ENCODE measurements at places on chromosomes 1 and 21.

GRCh38 chr1:5722635-5723164, 269.5 kb downstream of the NPHP4 start:
- DNase-seq = no peak

GRCh38 chr1:218380125-218380977, 35.2 kb downstream of the TGFB2 start:
- no peak for DNase-seq

GRCh38 chr1:197903196-197903514, 725 bp downstream of the C1orf53 start:
- DNase-seq = no peak

DNA sequence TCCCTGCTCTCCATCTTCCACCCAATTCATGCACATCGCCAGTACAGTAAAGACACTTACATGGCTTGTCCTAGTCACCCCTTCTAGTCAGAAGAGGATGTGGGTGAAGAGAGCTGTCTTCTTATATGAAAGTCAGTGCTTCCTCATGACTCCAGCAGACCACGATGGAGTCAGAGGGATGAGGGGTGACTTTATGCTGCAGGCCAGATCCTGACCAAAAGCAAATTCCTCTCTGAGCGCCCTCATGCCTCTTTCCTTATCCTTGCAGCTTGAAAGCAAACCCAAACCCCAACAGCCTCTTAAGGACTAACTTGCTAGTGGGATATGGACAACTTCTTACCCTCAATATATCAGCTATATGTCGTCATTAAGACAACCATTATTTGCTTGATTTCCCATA, 348.2 kb upstream of the DUSP10 start:
- DNase-seq = no peak

DNA sequence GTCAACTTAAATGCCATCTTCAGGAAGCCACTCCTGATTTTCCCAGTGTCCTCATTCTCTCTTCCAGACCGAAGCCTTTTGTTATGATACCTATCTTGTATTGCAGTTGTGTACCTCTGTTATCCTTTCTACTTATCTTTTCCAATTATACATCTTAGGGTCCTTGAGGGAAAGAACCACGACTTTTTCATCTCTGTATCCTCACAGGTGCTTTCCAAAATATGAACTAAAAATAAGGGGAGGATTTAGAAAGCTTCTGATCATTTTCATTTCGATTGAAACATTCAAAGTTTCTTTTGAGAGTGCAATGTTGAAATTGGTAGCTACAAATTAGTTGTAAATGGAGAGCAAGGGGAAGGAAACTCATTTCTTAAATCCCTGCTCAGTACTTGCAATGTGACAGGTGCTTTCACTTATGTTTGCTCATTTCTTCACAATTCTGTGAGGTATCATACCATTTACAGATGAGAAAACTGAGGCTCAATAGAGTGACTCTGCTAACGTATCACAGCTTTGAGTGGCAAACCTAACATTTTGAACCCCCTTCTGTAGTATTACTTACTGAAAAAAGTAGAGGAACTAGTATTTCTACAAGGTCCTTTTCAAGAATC, 24.2 kb downstream of the SLC19A2 start:
- DNase-seq = no peak

DNA sequence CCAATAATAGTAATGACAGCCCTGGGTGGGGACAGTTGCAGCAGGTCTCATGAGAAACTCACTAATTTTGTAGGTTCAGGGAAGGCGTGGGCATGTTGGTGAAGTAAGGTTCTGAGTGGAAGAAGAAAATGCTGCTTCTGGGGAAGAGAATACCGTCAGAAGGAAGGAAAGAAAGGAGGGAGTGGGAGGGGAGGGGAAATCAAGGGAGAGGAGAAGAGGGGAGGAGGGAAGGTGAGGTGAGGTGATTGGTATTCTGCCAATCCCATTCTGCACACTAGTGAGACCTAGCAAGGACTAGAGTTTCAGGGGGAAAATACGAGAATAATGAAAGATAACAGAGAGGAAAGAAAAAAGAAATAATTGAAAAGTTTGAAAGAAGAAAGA, 32.4 kb upstream of the MGST3 start:
- peak; percentile 9 for DNase-seq

DNA sequence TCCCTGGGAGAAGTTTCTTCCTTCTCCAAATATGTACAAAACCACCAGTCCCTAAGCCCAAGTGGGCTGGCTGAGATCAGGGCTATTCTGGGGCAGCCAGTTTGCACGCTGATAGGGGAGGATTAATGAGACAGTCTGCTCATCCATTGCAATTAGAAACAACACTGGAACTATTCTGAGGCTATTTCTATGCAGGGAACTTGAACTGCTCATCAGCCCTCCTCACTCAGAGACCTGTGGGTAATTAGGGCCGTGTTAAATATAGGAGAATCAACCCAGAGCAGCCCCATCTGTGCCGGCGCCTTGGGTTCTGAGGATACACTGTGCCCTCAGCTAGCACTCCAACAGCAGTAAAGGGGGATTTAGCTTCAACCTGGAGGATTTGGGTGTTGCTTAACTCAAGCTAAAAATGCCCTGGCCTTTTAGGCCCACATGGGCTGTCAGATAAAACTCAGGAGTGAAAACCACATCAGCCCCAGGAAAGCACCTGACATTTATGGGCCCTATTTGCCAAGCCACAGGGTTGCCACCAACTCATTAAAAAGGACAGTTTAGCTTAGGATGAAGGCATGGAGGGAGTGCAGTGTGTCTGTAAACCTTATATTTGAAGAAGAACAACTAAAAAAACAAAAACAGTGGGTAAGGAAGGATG, 53.9 kb downstream of the DUSP10 start:
- DNase-seq = no peak

GRCh38 chr1:23593042-23593521, 33.8 kb upstream of the ID3 start:
- no peak for DNase-seq

DNA sequence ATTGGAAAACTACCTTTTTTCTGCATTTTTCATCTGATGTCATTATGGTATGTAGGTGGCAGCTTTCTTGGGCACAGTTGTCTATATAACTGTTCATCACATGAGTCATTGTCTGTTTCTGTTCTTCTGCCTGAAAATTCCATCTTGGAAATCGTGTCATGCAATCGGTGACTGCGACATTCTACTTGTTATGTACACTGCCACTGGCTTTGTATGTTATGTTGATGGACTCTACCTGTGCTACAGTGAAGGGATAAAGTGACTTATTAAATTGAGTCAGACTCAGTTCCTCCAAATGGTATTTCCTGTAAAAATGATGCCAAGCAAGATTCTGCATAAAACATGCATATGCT, 8.6 kb downstream of the SMAP2 start:
- DNase-seq = peak; percentile 62

DNA sequence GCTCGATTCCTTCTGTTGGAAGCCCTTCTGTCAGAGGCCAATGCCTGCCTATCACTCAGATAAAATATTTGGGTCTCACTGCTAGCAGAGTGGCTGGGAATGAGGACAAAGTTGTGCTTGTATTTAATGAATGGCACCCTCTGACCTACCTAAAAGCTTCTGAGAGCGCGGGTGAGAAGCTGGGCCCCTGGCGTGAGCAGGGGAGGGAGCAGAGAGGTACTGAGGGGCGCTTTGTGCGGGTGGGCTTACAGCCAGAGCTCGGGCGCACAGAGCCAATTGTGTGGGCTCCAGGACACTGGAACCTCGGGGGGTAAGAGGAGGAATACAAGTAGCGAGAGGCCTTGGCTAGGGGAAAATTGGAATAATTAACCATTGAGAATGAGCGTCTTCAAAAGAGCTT, 32.3 kb downstream of the PCAT6 start:
- no peak for DNase-seq

GRCh38 chr1:160097911-160098851, at the start of gene IGSF8:
Gene IGSF8 (minus strand): TSS chr1:160098619. CDS start chr1:160098472, 147 bp downstream.
- DNase-seq = peak; percentile 76

- peak; percentile 6 for DNase-seq
Measured at GRCh38 chr1:150516050-150516591, 569 bp downstream of the FALEC start.

DNA sequence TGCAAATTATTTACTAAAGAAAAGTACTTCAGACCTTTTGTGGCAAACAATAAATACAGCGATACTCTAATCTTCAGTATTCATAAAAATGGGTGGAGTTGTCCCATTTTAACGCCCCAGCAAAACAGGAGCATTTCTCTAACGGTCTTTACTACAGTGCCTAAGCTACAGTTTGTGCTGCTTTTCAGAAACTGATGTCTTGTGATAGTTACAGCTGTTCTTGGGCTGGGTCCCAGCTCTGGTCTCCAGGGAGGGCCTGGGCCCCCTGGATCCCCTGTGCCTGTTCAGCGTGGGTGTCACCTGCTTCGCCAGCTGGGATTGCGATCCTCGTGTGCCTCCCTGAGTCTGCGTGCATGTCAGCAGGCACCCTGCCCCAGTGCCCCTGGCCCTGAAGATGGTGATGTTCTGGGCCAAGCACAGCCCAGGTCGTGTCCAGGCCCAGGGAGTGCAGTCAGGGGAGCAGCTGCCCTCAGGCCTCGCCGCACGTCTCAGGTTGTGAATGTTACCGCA, 64.0 kb upstream of the DIP2A start:
- no peak for DNase-seq

GRCh38 chr1:30120245-30121000, 603.0 kb downstream of the MATN1 start:
- no peak for DNase-seq

- no peak for DNase-seq
Measured at GRCh38 chr1:201880928-201881571, 7.6 kb upstream of the SHISA4 start.
